ENCODE measurements at places on chromosomes 2 and 18.
A peak's percentile ranks its signal among the peaks of the same experiment; 100 is the strongest.

DNA sequence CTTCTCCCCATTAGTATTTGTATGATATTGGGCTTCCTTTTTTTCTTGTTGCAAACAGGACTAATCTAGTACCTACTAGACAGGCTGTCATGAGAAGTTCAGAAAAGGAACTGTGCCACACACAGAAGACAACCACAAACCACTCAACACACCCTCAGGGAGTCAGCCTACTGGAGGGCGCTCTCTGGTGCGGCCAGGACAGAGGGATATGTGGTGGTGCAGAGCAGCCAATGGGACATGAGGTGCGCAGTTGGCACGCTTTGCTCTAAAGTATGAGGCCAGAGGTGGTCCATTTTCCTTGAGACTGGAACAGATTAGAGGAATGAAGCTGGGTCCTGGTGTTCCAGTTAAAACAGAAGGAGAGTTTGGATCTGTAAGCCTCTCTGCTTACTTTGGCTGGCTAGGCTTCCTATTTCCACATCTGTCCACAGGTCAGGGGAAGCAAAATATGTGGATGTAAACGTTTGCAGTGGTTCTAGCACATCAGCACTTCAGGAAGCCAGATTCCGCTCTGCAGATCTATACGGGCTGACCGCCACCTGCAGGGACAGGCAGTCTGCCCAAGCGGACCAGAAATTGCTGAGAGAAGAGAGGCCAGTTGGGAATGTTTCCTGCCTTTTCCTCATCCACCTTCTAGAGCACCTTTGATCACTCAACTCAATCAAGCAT lies 114.1 kb downstream of the GFPT1 start:
- no peak overlapping the region for H3K4me3 ChIP-seq
- peaks cover 60% of the 10 kb centered on the region for H3K27me3 ChIP-seq
- no peaks in the 10 kb centered on the region for H3K36me3 ChIP-seq
- no peak overlapping the region for H3K27ac ChIP-seq

DNA sequence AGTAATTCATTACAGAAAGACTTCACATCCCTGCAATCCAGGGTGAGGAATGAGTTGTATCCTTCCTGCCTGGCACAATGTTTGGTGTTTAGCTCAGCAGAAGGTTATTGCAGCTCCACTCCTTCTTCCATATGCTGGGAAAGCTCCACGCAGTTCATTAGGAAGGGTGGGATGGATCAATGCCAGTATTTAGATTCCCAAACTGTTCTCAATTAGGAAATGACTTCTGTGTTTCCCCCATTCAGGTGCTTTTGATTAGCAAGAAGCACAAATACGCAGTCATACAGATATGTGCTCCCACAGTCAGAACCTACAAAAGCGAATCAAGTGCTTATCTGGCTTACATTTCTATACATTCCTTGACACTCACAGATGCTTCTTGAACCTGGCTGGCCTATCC lies 340.6 kb downstream of the NYAP2 start:
- H3K27ac ChIP-seq, result no peak overlapping the region
- no peaks in the 10 kb centered on the region for H3K4me1 ChIP-seq
- H3K36me3 ChIP-seq, result no peaks in the 10 kb centered on the region
- DNase-seq, result no peak

GRCh38 chr2:100274076-100274475 lies 48.2 kb downstream of the LONRF2 start:
- H3K27ac ChIP-seq, result no peak overlapping the region
- H3K27me3 ChIP-seq, result peaks cover 4% of the 10 kb centered on the region
- H3K4me3 ChIP-seq, result no peak overlapping the region
- no peaks in the 10 kb centered on the region for H3K36me3 ChIP-seq
- no peak for DNase-seq
- no peaks in the 10 kb centered on the region for H3K4me1 ChIP-seq

GRCh38 chr2:64625299-64626145 lies 28.2 kb downstream of the SERTAD2 start:
- H3K27ac ChIP-seq, result no peak overlapping the region
- no peak overlapping the region for H3K4me3 ChIP-seq
- no peaks in the 10 kb centered on the region for H3K27me3 ChIP-seq
- H3K36me3 ChIP-seq, result no peaks in the 10 kb centered on the region
- no peak for DNase-seq
- H3K4me1 ChIP-seq, result no peaks in the 10 kb centered on the region

DNA sequence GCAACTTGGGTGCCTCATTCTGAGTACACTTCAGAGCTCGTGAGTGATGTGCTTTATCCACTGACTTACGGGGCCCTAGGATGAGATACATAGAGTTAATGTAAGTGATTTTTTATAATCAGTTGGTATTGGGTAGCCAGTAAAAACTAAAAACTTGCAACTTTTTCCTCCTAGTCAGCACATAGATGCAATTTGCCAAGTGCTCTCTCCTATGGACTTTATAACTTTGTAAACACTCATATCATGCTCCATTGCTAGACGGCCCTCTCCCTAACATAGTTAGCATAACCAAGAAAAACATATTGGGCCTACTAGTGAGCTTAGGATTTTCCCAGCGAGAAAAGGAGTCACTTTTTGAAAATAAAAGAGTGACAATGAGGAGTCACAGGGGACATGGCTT lies 60.4 kb downstream of the PLB1 start:
- no peak overlapping the region for H3K27ac ChIP-seq
- H3K4me1 ChIP-seq, result peaks cover 7% of the 10 kb centered on the region
- no peak for DNase-seq
- H3K4me3 ChIP-seq, result no peak overlapping the region
- H3K36me3 ChIP-seq, result no peaks in the 10 kb centered on the region

DNA sequence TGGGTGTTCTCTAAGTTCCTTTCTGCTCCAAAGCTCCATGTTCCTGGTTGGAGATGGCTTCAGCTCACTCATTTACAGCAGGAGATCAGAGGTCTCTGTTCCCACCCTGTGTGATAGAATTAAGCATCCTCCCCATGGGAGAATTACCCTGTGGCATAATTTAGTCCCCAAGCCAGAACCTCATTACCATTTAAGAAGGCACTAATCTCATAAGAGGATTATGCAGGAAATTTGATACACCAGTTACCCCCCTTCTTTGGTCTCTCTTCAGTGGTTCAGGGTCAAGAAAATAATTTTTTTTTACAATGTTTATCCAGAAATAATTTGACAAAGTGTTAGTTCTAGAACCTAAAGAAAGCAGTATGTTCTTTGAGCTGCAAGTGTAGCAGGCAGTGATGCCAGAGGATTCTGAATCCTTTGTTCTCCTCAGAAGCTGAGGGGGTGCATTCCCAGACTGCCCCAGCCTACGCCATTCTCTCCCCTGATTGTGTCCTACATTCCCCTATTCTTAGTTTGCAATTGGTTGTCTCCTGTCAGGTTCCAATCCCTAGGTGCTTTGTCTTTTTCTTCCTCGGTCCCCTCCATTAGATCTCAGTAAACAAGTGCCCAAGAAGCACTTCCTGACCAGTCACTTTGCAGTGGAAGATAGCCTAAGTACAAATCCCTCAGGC lies 163.6 kb downstream of the PRKCE start:
- no peak overlapping the region for H3K27ac ChIP-seq
- no peaks in the 10 kb centered on the region for H3K27me3 ChIP-seq
- DNase-seq, result no peak
- H3K36me3 ChIP-seq, result no peaks in the 10 kb centered on the region

DNA sequence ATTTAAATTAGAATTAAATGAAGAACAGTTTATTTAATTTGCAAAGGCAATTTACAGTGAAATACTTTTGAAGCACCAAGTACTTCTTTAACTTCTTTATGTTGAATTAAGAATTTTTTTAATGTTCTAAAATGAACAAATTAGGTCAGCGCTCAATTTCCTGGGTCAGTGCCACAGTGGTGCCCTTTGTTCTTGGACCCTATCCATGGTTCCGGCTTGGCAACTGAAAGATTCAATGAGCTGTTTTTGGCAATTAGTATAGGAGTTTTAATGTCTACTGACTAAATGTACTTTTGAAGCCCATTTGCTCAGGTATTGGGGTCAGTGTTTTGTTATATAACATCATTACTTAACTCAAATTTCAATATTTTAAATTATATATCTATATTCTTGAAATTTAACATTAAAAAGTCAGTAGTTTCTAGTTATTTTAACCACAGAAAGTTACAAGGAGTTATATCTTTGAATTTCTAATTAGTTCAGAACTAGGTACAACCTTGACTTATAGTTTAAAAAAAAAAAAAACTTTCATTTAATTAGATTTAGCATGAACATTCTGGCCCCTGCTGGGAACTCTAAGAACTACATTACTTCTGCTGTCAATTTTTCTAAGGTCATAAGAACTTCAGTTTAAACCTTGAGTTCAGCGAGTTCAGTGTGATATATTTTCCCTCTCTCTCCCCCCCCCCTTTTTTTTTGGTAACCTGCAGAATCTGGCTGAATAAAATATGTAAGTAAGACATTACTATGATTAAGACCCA lies 7.6 kb upstream of the MSTN start:
- no peaks in the 10 kb centered on the region for H3K27me3 ChIP-seq
- H3K4me1 ChIP-seq, result no peaks in the 10 kb centered on the region
- H3K4me3 ChIP-seq, result no peak overlapping the region
- no peaks in the 10 kb centered on the region for H3K36me3 ChIP-seq

- H3K27ac ChIP-seq, result no peak overlapping the region
- no peaks in the 10 kb centered on the region for H3K4me1 ChIP-seq
- H3K4me3 ChIP-seq, result no peak overlapping the region
- no peaks in the 10 kb centered on the region for H3K36me3 ChIP-seq
Observed at GRCh38 chr2:144671695-144672455, 152.0 kb upstream of the ZEB2 start.

DNA sequence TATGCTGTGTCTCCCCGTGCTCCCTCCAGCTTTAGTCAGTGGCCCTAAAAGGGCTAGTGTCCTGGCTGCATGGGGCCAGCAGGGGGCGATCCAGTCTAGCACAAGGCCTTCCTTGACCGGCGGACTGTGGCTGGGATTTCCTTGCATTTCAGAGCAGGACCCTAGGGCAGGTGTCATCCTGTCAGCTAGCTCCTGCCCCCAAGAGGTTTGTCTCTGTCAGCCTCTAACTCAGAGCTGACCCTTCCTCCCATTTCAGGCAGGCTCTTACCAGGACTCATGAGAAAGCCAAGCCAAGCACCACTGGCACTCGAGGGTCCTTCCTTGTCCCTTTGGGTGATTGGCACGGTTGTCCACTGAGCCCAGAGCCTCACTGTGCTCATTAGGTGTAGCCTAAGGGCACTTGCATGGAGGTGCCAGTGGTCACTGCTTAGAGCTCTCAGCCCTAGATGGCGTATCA lies 140.3 kb downstream of the RPIA start:
- no peak overlapping the region for H3K4me3 ChIP-seq
- peak; percentile 64 for DNase-seq
- no peaks in the 10 kb centered on the region for H3K27me3 ChIP-seq
- no peaks in the 10 kb centered on the region for H3K36me3 ChIP-seq
- no peak overlapping the region for H3K27ac ChIP-seq

DNA sequence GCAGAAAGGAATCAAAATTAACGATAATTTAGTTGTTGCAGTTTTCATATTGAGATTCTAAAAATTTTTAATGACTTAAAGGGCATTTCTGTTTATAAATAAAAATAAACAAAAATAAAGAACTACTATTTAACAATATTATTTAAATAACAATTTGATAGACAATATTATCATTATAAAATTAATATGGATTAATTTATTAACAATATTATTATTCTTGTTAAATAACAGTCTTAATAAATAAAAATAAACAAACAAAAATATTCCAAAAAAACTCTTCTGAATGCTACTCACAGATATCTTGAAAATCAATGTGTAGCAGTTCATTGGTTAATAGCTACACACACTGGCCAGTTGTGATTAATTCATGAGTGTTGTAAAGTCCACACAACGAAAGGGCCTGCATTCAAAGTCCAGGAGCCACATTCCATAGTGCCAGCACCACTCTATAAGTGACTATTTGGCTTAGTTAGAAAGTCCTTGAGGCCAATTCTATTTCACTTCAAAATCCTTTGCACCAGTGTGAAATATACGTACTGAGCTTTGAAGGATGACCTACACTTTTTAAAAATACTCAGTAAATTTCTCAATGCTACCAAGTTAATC lies 117.1 kb downstream of the ZNF521 start:
- no peaks in the 10 kb centered on the region for H3K4me1 ChIP-seq
- no peak overlapping the region for H3K4me3 ChIP-seq
- no peak for DNase-seq
- H3K27me3 ChIP-seq, result peaks cover 7% of the 10 kb centered on the region
- H3K27ac ChIP-seq, result no peak overlapping the region

DNA sequence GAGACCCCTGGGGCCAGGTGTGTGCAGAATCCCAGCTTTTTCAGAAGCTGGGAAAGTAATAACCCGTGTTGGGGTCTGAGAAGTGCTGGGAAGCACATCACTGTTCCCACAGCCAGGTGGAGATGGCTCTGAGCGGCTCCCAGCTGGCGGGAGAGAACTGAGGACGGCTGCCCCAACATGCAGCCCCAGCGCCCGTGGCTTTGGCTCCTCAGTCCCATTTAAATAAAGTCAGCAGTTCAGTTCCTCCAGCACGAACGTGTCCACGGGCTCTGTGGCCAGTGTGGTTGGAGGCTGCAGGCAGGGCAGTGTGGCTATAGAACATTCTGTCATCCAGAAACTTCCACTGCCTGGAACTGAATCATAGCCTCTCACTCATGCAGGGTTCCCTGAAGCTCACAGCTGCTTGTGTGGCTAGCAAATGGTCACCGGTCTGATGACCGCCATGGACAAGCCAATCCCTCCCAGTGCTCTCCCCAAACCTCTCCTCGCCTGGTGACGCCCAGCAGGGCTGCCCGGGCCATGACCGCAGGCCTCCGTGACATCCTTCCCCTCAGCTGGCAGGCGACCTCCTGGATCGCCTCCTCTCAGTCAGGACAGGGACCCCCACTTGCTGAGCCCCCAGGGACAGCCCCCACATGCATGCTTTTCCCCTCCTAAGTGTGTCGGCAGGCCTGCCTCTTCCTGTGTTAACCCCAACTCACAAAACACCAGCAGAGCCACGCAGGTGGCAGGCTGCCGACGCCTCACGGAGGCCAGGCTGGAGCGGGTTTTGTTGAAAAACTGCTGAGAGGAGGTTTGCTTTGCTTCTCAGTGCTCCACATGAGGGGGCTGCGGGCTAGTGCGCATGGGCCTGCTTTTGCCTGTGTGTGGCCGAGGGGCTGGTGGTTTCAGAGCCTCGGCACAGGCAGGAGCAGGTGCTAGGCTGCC lies 1.3 kb downstream of the RTP5 start:
- H3K27me3 ChIP-seq, result peaks cover 2% of the 10 kb centered on the region
- H3K27ac ChIP-seq, result no peak overlapping the region
- H3K4me3 ChIP-seq, result no peak overlapping the region

DNA sequence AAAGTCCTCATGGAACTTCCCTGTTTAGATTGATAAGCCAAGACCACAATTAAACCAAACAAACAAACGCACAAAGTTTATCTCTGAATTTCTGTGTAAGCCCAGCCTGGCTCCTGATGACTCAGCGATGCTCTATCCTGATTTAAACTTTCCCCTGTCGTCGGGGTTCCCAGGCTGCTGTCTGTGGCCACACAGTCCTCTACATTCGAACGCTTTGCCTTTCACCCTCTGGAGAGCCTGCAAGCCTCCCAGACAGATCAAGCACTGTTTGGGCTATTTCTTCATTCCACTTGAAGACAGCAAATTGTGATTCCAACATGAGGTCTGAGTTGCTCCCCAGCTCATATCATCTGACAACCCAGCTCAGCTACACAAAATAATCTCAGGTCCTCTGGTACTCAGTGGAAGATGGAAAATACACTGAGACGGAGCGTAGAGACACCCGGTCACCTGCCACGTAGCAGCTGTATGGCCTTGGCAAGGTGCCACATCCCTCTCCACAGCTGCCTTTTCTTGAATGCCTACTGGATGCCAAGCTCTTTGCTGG lies 51.2 kb downstream of the CYRIA start:
- no peaks in the 10 kb centered on the region for H3K36me3 ChIP-seq
- H3K27ac ChIP-seq, result no peak overlapping the region
- no peak for DNase-seq

GRCh38 chr2:202311823-202312388 lies 46.3 kb downstream of the NOP58 start:
- H3K27me3 ChIP-seq, result no peaks in the 10 kb centered on the region
- no peak overlapping the region for H3K4me3 ChIP-seq
- H3K27ac ChIP-seq, result no peak overlapping the region
- H3K36me3 ChIP-seq, result no peaks in the 10 kb centered on the region
